ENCODE measurements at places on chromosomes 16 and 17.

- no peak for DNase-seq
These were observed 124.0 kb downstream of the GP2 start for GRCh38 chr16:20203272-20203671.

DNA sequence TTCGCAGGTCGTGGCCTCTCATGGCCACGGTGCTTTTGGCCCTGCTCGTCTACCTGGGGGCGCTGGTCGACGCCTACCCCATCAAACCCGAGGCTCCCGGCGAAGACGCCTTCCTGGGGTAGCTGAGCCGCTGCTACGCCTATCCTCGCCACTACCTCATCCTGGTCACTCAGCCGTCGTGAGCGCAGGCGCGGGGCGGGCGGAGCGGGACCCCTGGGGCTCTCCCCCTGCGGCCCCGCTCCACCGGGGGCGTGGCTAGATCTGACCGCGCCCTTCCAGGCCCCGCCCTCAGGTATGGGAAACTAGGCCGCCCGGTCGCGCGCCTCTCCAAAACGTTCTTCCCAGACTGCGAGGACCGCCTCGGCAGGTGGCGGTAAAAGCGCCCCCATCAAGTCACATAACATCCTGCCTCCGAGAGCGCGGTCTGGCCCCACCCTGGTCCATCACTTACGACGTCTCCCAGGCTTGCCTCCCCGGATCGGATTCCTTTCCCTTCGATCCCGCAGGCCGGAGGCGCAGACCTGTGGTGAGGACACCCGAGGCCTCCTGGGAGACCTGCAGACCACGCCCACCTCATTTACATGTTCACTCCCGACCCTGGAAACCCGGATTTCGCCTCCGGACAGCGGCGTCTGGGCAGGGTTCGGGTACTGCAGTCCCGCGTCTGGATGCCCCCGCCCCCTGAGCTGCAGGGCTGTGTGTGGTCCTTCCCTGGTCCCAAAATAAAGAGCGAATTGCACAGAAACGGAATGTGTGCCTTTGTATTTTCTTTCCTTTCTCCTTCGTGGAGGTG is 91.5 kb upstream of the TMEM97 start:
- no peak for DNase-seq

DNA sequence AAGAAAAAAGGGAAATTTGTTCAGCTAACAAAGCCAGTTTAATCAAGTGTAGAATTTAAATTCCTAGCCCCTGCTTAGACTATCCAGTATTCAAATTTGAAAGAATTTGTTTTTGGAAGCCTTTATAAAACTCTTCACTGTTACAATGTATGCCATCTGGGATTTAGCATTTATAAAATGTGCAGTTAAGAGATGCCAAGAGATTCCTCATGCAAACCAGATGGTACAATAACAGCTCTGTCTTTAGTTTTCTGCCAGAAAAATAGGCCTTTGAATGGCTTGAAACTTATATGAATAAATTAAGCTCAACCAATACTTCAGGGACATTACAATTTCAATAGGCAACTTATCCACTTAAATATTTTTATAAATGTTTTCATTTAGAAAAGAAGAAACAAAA is 6.8 kb upstream of the ANKS4B start:
- DNase-seq: no peak

- DNase-seq: no peak
These were observed 4.5 kb downstream of the CD300C start for GRCh38 chr17:74541176-74542111.

- DNase-seq: no peak
These were observed 147.6 kb downstream of the SOX9 start for GRCh38 chr17:72268431-72268830.

DNA sequence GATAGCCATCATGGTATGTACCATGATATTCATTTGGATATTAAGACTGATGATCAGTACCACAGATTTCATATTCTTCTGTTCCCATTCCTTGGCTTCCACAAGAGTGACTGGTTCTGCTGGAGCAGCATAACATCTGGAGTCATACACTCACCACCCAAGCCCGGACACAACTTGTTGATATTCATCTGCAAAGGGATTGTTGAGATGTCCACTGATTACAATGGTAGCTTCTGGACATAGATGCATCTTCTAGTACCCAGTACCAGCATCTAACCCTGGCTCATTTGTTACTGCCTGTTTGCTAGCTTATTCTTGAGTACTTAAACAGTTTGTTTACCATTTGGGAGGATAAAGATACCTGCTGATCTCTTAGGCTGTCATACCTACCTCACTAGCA is 235.7 kb upstream of the AXIN2 start:
- DNase-seq: no peak

- DNase-seq: no peak
These were observed 36.2 kb downstream of the IL4R start for GRCh38 chr16:27350006-27350405.

GRCh38 chr16:54140057-54140787 is 146.4 kb downstream of the IRX3 start:
- DNase-seq: no peak

DNA sequence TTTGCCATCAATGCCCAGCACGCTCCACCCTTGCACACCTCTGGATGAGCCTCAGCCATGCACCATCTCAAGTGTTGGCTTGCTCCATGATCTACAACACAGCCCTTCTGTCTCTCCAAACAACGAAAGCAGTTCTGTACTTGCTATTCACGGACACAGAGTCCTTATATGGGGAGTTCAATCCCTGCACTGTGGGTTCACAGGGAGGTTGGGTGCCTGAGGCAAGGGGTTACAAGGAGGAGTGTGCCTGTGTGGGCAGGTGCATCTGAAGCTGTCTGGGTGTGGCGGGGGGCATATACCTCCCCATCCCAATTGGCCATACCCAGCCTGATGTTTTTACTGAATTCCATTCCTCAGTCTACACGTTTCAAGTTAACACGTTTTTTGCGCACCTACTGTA is 5.6 kb downstream of the RUNDC3A start:
- DNase-seq: no peak

DNA sequence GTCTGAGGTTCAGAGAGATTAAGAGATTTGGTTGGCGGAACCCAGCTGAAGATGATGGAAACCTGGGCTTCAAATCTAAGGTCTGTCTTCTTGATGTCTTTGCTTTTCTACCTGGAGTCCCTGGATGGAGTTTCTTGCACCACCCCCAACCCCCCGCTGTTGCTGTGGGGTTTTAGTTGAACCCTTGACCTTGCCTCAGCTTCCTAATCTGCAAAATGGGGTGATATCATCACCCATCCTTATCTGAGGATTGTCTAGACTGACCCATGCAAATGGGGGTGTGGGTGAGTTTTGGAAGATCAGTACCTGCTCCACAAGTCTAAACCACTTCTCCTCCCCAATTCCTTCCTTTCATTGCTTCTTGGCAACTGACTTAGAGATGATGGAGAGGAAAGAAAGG is 9.0 kb upstream of the CMIP start:
- no peak for DNase-seq

DNA sequence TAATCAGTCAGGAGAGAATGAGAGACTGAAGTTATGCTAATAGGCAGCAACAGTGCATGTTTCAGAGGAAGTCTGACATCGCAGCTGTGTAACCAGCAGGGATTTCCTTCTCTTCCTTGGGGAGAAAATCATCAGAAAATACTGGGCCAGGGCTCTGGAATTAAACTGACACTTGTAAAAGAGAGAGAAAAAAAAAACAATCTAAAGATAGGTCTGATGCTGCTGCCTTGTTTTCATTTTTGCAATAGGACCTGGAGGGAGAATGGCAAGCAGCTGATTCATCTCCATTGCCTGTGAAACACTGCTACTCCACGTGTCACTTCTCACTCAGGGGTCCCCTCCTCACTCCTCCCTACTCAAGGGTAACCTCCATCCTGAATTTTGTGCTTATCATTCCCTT is 17.7 kb upstream of the CORO6 start:
- DNase-seq: no peak

DNA sequence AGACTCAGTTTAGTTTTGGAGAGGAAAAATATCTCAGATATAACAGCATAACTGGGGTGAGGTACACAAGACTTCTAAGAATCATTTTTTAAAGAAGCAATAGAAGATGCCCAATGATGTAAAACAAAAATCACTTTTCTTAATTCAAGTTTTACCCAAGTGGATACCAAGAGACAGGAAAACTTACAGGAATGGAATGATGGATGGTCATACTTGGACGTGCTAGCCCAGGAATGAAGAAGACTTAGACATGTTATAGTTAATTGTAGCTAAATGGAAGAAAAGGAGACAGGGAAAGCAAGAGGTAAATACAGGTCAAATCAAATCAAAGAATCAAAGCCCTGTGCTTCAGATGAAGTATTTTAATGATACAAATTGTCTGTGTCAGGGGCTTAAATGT is 312.7 kb upstream of the KCNJ16 start:
- no peak for DNase-seq

- DNase-seq: no peak
These were observed 498.5 kb upstream of the ZFHX3 start for GRCh38 chr16:73546341-73546845.

DNA sequence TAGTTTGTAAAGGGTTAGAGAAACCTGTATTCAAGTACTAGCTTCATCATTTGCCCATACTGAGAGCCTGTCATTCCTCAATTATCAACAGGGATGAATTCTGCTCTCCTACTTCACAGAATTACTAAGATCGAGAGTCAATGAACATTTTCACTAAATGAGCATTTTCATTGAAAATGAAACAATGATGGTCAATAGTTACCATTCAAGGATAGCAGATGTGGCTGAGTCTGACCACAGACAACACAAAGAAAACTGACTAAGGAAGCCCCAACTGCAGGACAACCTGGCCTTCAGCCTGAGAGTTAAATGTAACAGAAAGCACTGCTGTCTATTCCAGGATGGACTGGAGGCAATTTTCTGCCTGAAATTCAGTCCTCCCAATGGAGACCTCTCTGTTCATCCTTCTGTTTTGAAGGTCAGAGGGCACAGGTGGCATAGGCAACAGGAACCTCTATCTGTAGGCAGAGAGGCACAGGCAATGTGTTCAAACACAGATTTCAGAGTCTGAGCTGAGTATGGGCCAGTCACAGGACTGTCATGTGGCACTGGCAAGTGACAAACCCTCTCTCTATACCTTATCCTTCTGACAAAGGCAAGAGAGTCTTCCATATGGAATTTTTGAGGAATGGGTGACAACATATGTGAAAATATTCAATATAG is 19.5 kb downstream of the TRAF4 start:
- DNase-seq: no peak

DNA sequence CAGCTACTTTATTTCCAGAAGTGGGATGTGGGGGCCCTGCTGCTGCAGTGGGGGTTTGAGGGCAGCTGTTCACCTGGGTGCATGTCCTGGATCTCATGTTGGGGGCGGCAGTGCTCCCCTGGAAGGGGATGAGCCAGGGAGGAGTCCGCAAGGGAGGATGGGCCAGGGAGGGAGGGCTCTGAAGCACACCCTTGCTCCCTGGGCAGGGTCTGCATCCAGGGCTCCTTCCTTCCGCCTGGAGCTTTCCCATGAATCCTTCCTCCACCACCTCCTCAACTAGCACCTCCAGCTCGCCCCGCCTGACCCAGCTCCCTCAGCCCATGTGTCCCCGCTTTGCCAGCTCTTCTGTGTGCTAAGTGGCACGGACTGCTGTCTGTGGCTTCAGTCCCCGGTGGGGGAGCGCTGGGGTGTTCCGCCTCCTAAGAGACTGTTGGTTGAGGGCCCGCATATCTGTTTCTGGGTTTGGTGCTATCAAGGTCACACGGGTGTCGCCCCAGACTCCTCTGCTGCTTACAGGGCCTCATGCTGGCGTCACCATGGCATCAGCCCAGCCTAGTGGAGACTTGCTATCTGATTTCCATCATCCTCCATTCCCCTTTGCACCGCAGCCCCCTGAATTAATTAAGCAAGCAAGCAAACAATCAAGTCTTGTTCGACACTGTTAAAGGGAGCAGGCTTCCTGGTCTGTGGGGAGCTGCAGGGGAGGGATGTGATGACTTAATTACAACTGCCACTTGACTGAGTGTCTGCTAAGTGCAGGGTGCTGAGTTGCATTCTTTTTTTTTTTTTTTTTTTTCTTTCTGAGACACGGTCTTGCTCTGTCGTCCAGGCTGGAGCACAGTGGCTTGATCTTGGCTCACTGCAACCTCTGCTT is 71.8 kb downstream of the PRKCA start:
- DNase-seq: no peak

GRCh38 chr17:71168053-71168741 is 952.6 kb upstream of the SOX9 start:
- DNase-seq: no peak

DNA sequence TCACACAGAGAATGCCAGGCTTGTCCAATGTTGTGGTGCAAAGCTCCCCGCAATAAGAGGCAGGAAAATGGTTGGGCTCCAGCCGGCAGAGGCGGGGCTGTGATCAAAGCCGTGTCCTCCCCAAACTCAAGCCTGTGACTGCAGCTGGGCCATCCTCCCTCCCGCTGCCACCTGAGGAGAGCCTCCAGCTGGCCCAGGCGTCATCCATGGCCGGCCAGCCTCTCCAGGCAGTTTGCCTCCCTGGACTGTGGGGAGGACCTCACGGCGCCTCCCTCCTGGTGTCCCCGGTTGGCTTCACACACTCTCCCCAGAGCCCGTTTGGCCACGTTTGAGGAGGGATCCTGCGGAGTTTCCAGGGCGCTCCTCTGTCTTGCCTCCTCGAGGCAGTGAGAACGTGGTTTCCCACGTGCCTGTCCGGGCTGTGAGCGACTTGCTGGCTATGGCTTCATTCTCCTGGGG is 134.1 kb downstream of the IRF8 start:
- DNase-seq: no peak

- no peak for DNase-seq
These were observed 16.1 kb upstream of the KCNJ12 start for GRCh38 chr17:21360048-21360447.

GRCh38 chr17:45222014-45222288 is 266 bp downstream of the FMNL1 start:
- DNase-seq: no peak

DNA sequence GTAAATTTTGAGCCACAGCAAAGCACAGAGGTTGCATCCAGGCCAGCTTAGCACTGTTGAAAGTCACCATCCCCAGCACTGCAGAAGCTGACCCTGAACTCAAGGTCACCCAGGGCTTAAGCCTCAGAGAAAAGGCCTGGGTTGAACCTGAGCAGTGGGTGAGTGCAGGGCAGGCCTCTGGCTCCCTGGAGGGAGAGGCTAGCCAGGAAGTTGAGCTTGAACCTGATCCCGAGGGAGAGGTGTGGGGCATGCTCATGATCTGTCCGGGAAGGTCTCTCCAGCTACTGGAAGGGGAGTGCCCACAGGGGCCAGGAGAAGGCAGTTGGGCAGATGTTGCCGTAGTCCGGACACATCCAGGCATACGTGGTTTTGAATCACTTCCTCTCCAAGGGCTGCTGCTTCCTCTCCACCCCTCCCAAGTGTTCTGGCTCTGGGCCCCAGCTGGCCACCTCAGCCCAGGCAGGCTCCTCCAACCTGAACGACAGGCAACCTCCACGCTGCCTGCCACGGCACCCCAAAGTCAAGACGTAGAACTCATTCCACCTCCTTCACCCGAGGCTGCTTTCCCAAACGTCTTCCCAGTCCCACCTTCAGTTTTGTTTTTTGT is 18.4 kb downstream of the CARHSP1 start:
- DNase-seq: no peak

GRCh38 chr16:85955566-85955965 is 56.6 kb downstream of the IRF8 start:
- no peak for DNase-seq

- no peak for DNase-seq
These were observed 2.0 kb downstream of the CD300LB start for GRCh38 chr17:74529243-74529642.

GRCh38 chr16:84643180-84643583 is 5.1 kb upstream of the KLHL36 start:
- no peak for DNase-seq
